Activated CD4-positive, alpha-beta T cell treated with anti-CD3 and anti-CD28 coated beads, Interleukin-2, Interleukin-6, amounts not matched to agents 100 ng/mL and 50 ng/mL, durations not matched to agents 16 hours and 8 hours (primary cell): ENCODE measurements at places on chromosomes 3 and 15.

DNA sequence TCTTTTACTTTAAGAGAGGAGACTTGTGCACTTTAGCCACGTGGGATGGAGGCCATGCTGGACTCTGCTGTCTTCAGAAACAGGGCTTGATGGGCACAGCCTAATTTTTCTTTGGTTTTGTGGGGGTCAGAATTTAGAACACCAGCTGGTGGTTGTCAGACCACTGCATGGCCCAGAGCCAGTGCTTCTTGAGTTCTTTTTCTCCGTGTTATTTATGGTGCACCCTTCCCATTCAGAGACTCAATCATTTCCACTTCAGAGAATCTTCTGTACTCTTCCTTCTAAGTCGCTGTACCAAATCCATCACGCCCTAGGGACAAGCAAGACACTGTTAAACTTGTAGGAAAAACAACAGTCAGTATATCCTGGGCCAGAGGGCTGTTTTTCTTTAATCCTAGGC, 20.1 kb downstream of the PRR23A start:
- DNase-seq: no peak

DNA sequence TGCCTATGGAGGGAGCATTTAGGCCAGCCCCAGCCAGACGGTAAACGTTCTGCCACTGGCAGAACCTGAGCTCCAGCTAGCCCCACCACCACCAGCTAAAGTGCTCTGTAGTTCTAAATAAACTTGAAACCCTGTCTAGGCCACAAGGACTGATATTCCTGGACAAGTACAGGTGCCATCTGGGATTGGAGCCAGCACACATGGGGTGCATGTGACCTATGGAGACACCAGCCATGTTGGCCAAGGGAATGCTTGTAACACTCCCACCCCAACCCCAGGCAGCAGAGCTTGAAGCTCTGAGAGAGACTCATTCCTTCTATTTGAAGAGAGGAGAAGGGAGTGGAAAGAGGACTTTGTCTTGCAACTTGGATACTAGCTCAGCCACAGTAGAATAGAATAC, 284.5 kb upstream of the DCBLD2 start:
- no peak for DNase-seq

GRCh38 chr3:48464713-48465221, 18.2 kb downstream of the ATRIP start:
- no peak for DNase-seq

DNA sequence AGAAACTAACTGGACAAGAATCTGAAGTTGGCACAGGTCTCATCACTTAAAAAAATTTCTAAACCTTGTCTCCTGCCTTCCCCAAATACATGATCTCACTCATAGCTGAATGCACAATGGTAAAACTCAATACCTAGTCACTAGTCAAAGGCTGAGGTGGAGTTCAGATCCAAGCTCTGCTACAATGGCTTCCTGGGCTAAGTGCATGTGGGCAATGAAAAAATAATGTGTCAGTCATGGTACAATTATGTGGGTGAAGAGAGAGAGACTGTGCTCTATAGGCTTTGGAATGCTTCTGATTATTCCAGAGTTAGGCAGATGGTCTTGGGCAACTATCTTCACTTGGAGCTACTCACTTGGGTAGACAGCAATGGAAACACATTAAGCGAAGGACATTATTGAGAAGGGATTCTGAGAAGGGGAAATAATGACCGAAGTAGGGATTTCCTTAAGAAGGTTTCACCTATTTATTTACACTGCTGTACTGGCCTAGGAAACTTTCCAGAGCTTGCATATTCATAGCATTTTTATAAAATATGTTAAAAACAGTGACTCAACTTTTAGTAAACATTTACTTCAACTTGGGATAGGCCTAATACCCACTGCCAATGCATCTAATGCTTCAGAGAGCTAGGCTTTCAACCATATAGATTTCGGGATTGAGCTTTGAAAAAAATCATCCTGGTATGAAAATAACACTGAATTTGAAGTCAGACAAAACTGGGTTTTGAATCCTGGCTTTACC, 58.7 kb upstream of the PLXND1 start:
- no peak for DNase-seq

DNA sequence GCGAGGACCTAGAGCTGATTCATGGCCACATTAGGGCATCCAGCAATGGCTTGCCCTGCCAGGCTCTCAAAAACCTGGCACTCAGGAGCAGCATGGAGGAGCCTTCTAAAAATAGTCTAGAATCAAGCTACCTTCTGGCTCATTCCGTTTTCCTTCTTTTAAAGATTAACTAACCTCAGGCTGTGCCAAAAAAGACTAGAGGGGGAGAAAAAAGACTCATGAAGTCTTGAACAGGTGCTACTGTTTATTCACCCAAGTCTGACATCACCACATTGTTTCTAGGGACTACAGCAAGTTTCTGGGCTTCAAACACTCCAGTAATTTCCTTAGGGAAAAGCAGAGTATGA, 125.8 kb downstream of the TNIK start:
- DNase-seq: no peak

- no peak for DNase-seq
Observed at GRCh38 chr3:151537726-151538125, 76.9 kb upstream of the IGSF10 start.

DNA sequence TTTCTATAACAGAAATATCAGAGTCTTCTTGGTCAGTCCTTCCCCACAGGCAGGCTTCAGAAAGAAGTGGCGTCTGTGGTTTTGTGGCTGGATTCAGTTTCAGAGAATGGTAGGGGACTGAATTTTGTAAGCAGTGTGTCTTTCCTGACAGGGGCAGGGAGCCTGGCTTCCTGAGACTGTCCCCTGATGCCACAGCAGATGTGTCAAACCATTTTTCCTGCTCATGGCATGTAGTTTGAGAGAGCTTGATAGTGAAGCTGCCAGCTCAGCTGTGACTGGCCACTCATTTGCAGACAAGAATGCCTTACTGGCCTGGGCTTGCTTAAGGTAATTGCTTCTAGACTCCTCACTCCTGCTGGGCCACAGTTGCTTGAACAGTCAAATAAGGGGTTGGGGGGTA, 26.4 kb downstream of the LARS2 start:
- peak; percentile 63 for DNase-seq
